ENCODE measurements at places on chromosomes 6 and 20.

- DNase-seq: no peak
These were observed 27.8 kb downstream of the RNF8 start for GRCh38 chr6:37381579-37381978.

DNA sequence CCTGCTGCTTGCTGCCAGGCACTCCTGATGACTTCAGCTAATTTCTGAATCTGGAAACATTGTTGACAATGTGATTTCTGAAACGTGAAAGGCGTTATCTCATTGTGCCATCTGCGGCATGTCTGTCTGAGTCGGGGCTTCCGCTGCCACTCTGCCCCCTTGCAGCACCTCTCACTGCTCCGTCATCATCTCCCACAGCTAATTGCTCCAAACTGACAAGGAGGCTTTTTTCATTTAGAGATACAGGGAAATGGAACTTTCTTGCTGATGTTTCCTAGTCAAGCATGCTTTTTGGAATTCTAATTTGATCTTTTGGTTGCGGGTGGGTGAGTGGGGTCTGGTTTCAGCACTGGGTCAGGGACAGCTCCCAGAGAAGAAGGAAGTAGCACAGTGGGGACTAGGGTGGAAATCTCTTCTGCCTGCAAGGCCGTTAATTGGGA, 233.5 kb downstream of the DHX35 start:
- no peak for DNase-seq

GRCh38 chr6:40183902-40184301, 249.6 kb upstream of the MOCS1 start:
- no peak for DNase-seq

GRCh38 chr6:28648035-28648877, 122.6 kb downstream of the GPX5 start:
- DNase-seq: no peak

DNA sequence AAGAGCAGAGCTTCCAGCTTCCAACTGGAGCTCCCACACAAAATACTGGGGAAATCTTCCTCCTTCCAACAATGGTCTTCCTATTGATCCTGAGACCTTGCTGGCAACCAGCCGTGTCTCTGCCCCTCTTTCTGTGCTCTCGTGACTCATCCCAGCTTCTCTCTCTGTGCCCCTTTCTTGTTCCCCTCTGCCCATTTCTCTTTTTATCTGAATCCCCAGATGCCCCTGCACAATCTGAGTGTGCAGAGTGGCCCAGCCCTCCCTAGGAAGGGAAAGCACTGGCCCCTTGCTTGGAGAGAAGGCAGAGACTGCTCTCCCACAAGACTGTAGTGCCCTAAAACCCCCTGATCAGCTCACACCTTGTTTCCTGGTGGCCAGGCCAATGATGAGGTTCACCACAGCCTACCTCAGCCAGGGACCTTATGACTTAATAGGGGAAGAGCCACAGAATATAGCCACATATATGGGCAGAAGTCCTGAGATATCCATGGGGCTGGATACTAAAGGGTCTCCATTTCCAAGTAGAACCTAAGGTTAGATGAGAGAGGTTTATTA, 23.1 kb upstream of the MAS1L start:
- DNase-seq: no peak

DNA sequence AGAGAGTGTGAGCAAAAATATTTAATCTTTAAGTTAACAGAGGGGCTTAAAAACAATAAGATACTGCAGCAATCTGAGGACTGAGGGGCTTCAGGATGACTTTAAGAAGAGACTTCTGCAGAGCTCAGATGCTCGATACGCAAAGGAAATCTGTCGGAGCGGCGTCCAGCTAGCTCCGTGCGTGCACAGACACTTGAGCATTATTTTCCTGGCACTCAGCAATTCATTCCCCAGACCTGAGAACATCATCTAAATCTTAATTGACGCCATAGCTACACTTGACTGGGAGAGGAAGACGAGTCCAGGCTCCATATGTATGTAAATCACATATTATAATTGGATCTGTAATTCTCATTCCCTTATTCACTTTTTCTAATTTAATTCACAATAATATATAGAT, 228.2 kb downstream of the SOD2 start:
- no peak for DNase-seq

- DNase-seq: no peak
These were observed 13.2 kb upstream of the APCDD1L start for GRCh38 chr20:58528412-58528811.

- DNase-seq: no peak
These were observed 3.0 kb downstream of the GLP1R start for GRCh38 chr6:39051399-39052122.

DNA sequence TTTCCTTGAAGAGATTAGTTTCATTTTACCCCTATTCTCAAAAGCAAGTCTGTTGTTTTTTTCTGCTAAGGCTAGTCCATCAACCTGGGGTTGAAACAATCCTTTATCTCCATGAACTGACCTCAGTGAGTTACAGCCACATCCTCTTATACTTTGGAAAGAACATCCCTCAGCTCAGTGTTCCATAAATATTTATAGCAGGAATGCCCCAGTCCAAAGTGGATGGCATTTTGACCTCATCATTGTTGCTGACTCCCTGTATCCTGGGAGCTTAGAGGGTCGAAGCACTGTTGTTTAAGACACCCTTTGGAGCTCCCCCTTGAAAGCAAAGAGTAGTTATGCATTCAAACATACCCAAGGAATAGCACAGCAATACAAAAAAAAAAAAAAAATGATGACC, 16.2 kb upstream of the CDYL start:
- no peak for DNase-seq

GRCh38 chr6:51855310-51856082, 231.9 kb downstream of the PKHD1 start:
- DNase-seq: no peak

DNA sequence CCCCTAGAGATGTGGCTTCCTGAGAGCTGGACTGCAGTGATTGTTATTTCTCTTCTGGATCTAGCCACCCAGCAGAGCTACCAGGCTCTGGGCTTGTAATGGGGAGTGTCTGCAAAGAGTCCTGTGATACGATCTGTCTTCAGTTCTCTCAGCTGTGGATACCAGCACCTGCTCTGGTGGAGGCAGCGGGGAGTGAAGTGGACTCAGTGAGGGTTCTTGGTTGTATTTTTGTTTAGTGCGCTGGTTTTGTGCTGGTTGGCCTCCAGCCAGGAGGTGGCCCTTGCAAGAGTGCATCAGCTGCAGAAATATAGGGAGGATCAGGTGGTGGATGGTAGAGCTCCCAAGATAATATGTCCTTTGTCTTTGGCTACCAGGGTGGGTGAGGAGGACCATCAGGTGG, 33.7 kb downstream of the PAX1 start:
- no peak for DNase-seq

DNA sequence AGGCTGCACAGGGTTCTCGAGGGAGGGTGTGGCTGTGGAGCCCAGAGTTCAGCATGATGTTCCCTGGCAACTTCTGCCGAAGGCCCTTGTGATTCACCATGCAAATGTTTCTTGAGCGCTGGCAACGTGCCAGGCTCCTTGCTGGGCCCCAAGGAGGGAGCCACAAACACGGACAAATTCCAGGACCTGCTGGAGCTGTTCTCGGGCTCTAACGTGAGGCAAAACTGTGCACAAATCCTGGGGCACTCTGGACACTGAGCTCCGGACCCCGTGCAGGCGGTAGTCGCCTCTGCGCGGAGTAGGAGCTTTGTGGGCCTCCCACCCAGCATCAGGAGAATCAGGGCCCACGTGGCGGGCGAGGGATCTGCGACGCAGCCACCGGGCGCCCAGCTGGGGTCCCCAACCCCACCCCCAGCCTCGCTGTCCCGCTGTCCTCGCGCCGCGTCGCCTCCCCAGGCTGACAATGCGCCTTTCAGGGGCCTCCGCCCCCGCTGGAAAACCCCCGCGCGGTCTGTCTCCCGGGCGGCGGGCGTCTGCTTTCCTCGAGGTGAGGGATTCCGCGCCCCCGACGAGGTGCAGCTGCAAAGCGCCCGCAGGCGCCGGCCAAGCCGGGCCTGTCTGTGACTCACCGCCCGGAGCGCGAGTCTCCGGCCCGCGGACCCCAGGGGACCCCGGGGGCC, 31.7 kb upstream of the SCUBE3 start:
- no peak for DNase-seq

DNA sequence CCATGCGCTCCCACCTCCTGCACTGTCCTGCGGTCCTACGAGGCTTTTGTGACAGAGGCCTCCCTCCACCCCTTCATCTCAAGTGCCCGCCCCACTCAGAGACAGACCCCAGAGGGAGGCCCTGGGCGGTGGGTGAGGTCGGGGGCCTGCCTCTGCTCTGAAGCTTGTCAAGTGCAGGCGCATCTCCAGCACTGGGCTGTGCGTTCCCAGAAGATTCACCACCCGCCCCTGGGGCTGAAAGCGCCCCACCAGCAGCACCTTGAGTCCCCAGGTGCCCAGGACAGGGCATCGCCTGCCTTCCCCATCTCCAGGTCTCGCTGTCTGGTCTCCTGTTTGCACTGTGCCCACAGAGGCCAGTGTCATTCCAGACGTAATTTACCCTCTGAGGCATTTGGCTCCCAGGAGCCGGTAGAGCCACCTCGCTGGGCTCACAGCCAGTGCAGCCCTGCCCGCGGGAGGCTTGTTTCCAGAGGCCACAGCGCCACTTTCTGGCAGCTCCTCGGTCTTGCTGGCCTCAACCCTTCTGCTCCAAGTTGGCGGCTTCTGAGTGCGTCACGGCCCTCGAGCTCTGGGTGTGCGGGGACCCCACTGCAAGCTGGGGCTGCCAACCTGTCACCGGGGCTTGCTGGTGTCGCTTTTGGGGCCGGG, 191.1 kb downstream of the TAF4 start:
- DNase-seq: no peak

GRCh38 chr6:167116109-167116837, 6.6 kb upstream of the CCR6 start:
- DNase-seq: no peak

GRCh38 chr6:127100510-127101140, 17.8 kb upstream of the RSPO3 start:
- DNase-seq: no peak

DNA sequence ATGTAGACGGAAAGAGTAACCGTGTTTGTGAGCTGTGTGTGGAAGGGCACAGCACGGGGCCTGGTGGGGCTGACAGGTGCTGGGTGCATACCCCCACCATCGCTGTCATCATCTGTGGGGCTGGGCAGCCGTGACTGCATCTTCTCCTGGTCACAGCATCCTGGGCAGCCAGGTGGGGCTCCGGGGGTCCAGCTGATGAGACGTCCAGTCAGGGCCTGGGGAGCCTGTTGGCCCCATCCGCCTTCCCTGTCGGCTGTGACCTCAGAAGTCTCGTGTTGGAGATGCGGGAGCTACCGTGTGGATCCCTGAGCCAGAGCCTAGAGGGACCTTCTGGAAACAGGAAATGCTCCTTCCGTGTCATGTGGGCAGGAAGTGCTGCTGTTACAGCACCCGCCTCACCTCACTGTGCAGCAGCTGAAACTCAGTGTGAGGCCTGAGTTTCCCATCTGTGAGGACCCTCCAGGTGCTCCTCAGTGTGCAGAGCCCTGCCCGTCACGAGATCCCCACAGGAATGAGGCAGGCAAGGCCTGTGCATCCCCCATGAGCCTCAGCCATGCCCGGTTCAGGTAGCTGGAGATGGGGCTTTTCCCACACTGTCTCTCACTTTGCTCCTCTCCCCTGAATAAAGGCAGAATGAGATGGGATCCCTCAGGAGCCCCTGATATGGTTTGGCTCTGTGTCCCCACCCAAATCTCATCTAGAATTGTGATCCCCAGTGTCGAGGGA, 108.7 kb downstream of the ERMARD start:
- DNase-seq: no peak

DNA sequence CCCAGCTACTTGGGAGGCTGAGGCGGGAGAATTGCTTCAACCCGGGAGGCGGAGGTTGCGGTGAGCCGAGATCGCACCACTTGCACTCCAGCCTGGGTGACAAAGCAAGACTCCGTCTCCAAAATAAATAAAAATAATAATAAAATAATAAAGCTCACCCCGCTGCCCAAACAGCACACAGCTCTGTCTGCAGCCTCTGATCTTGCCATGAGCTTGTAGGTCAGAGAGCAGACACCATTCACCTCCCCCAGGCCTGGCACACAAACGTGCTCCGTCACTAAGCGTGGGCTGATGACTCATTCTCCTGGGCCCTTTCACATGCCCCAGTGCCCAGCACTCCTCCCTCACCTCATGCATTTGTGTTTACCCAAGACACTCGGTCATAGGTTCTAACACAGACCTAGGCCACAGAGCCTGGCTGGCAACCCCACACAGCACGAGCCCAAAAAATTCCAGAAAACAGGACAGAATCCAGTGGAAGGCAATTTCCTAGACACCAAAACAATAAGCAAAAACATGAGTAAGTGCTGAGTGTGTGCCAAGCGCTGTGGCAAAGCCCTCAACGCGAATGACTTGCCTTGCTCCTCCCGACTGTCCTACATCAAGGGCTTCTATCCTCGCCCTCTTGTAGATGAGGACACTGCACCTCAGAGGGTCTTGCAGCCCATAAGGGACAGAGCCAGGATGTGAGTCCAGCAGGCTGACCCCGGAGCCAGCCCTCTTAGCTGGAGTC, 18.0 kb downstream of the ATP9A start:
- peak; percentile 42 for DNase-seq

DNA sequence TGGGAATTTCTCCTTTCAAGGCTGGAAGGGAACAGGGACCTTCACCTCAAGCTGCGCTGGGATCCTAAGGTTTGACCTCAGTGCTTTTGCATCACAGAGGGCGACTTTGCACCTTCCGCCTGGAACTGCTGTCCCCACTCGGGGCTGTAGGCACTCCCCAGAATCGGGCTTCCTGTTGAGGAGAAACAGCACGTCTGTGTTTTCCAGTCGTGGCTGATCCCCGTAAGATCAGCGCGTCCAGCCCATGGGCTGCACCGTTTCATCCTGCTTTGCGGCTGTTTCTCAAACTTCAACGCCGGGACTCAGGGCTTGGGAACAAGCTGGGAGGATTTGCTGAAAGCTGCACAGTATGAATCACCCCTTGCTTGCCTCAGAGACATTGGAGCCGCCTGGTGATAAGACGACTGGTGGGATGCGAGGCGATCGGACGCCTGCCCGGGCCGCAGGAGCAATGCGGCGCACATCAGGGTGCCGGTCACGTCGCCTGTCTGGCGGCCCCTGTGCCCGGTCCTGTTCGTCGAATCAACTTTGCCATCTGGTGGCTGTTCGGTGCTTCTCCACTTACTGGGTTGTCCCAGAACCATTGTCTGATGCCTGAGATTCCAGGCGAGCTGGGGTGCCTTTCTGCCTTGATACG, 53.6 kb upstream of the FRMD1 start:
- peak; percentile 24 for DNase-seq

DNA sequence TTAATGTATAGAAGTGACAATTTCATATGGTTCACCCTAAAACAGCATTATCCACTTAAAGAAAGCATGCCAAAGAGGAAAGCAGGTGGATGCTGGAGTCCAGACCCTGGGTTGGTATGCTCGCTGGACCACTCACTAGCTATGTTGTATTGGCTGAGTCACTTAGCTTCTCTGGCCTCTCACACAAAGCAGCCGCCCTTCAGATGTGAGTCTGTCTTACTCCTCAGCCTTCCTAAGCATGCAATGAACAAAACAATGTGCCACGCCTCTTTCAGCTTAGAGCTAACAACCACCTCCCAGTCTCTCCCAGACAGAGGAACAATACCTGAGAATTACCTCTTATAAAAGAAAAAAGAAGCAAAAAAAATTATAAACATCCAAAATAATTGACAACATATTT, 29.4 kb downstream of the SIM1 start:
- DNase-seq: no peak
